Keratinocyte (primary cell): ENCODE measurements at places on chromosomes 12 and 14. TPM values are rescaled to one million over a fixed set of nuclear protein-coding genes. Genes with fewer than 3 reads are reported as not detected.

DNA sequence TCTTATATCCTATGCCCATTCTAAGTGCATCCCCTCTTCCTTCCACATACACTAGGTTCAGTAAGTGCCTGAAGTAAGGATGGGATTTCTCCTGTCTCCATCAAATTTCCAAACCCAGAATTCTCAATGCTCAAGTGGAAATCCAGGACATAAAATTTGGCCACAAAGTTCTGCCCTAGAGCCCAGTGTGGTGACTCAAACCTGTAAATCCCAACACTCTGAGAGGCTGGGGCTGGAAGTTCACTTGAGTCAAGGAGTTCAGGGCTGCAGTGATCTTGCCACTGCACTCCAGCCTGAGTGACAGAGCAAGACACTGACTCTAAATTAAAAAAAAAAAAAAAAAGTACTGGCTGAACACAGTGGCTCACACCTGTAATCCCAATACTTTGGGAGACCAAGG, 4.5 kb upstream of the ARF3 start:
- no peak for DNase-seq

DNA sequence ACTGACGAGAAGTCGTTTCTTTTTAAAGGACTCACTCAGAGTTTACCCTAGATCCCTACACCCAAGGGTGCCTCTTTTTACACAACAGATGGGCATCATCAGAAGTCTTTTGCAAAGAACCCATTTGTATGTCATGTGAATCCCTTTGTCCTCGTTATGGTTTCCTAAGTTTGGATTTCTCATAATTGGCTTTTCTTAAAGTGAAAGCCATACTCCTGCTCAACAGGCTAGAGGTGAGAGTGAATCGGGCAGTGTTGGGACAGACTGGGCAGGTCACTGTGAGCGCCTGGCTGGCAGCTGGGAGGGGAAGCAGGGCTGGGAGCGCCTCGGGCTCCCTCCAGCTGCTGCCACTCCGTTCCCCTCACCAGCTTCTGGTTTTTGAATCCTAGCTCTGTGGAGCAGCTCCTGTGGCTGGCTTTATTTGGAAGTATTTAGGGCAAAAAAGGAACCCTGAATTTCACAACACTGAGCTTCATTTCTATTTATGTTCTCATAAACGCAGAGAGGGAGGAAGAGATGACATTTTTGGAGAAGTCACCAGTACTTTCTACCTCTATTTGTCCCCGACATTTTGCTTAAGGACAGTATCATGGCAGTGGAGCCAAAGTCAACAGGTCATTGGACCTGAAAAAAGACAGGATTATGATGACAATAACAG, 63.8 kb upstream of the ACTN1 start:
- DNase-seq: no peak

GRCh38 chr12:18462442-18462841, 201.1 kb downstream of the PIK3C2G start:
- no peak for DNase-seq

- no peak for DNase-seq
Observed at GRCh38 chr12:28993720-28994119, 155.4 kb upstream of the FAR2 start.

DNA sequence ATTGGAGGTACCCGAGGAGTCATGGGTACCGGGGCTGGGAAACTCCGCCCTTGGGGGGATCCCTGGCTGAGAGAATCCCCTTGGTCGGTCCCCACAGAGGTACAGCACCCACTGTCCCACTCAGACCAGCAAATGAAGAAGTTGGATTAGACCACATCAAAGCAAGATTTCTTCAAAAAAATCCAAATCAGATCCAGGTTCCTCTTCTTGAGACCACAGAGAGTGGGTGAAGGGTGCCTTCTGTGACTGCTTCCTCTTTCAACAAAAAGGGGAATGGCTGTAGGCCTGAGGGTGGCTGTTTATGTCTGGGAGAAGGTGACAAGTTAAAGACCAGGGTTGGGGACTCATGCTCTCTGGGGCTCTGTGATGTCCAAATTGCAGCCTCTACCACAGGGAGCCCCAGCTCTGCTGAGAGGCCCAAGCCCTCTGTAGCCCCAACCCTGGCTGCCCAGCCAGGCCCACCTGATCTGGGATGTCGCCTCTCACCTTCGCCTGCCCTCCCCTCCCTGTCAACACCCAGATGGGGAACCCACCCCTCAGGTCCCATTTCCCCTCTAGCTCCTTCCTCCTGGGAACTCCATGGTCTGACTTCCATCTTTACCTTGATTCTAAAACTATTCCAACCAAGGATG, 50.9 kb downstream of the ZFP36L1 start:
- no peak for DNase-seq

DNA sequence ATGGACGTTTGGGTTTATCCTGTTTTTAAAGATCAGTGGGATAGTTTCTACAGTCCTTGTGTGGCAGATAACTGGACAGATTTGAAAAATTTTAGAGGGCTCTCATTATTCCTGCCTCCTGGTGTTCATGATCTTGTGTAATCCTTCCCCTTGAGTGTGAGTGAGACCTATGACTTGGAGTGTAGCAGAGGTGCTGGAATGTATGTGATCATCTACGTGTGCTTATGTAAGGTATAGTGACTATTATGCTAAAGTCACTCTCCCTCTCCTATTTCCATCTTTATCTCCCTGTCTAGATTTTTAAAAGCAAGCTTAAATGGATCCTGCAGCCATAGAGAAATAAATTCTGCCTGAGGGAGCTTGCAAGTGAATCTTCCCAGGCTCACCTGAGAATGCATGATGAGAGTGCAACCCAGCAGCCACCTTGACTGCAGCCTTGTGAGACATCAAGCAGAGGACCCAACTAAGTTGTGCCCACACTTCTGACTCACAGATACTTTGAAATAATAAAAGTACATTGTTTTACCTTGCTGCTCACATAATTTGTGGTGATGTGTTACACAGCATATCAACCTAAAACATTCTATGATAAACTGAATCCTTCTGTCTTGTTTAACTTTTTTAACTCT, 3.2 kb upstream of the OLR1 start:
- peak; percentile 17 for DNase-seq

DNA sequence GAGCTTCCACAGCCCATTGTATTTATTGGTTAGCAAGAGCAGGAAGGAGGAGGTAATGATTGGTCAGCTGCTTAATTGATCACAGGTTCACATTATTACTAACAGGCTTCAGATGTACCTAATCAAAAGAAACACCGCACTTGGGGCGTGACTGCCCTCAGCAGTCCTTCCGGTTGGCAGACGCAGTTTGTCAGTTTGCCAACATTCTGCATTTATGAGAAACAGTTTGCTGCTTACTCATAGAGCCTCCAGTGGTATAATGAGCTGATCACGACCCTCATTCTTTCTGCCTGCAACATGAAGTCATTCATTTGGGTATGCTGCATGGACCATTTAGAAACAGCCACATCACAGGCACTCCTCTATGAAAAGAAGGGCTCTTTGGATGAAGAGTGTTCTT, 42.5 kb upstream of the PPM1H start:
- no peak for DNase-seq

The PIANP gene
- polyA plus RNA-seq: not detected in 3 replicates

The ENDOU gene
- 0.28 to 0.35 TPM (median 0.33 TPM) in 3 replicates for polyA plus RNA-seq

The VRTN gene
- not detected in 3 replicates for polyA plus RNA-seq

The A2M gene
- 0.20 to 0.49 TPM (median 0.32 TPM) in 3 replicates for polyA plus RNA-seq

DNA sequence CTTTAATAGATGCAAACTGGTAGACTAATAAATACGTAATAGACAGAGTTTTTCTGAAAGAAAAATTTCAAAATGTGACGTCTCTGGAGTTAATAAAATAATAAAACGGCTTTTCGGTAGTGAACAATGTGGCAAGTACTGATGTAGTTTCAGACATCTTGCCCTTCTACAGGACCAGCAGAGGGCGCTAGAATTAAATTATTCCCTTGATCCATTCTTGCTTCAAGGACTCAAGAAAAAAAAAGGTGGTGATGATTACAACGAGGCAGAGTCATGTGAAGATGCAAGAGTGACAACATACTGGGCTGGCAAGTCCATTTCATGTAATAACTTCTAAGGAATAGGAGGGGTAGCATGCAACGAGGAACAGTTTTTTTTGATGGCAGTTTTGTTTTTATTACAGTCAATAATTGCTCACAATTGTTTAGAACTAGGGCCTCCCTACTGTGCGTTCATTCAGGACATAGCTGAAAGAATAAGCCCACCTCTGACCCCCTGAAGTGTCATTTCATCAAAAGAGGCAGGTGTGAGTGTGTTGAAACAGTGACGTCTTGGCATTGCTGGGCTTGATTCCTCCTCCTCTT, 101.0 kb upstream of the GZMB start:
- DNase-seq: peak; percentile 35

The TBX5 gene
- not detected in 3 replicates for polyA plus RNA-seq

DNA sequence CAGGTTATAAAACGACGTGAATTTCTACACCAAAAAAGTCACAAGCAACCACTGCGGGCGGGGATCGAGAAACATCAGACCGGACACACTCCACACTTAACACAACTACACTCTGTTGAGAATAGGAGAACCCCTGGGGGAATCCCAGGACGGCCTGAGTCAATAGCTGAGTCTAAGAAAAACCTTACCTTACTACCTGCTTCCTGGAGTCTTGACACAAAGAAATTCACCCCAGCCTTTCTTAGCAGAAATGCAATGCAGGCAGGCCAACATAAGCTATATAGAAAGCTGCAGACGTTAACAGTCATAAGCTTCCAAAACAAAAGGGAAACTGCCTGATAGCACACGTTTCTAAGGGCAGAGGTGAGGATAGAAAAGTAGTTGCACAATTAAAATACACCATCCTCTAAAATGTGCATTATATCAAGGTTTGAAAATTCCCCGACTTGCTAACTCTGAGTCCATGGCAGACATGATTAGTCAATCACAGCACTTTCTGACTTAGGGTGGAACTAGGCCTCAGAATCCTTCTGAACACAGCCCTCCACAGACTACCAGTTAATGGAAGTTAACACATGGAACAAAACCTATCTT, 68.0 kb downstream of the CCDC88C start:
- DNase-seq: no peak

The RND1 gene
- polyA plus RNA-seq: 0.05 to 0.30 TPM (median 0.16 TPM) in 3 replicates

DNA sequence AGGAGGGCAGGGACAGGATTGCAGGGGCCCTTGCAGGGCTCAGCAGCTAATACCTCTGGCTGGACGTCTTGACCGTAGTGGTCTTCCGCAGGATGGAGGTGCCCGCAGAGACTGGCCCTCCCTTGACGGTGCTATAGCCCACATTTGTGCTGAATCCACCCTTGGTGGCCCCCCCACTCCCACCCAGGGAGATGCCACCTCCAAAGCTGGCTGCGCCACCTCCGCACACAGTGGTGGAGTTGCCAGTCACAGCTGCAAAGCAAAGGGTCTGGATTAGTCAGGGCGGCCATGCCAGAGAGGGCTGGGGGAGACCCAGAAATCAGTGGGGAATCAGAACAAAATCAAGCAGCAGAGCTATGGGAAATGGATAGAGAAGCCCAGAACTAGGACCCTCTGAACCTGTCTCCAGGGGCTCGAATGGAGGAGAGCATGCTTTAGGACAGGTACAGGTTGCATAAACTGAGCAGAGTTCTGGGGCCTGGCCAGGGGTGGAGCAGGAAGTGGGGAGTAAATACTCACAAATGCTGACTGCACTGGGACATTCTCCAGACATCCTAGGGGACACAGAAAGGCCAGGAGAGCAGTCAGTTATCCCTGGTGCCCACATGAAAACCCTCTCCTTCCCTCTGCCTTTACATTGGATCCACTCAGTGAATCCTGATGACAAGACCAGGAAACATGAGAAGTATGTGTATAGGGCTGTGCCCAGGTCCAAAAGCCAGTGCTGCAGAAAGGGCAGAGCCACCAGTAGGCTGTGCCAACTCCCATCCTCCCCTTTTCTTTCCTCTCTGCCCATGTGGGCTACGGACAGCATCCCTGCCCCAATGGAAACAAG, 8.1 kb upstream of the KRT4 start:
- no peak for DNase-seq

DNA sequence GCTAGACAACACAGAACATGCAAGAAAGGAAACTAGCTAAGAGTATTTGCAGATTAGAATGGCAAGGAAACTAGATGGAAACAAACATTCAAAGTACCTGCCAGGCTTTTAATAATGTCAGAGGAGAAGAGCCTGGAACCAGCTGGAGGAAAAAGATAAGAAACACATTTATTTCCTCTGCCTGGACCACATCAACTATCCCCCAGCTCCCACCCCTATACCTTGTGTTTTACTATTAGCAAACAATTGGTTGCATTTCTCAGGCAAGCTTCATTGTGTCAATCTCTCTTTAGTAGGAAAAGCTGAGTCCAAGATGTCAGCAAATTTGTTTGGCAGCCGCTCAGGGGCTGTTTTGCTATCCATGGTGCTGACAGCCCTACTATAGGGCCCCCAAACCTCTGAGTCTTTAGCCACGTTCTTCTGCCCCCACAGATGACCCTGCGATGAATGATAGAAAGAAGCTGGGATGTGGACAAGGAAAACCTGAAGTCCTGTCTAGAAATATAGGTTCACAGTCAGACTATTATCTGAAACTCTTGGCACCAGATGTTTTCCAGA, 11.6 kb upstream of the SYNDIG1L start:
- no peak for DNase-seq

The MYF6 gene
- not detected in 3 replicates for polyA plus RNA-seq

GRCh38 chr12:89179245-89179644, 173.1 kb downstream of the DUSP6 start:
- no peak for DNase-seq

DNA sequence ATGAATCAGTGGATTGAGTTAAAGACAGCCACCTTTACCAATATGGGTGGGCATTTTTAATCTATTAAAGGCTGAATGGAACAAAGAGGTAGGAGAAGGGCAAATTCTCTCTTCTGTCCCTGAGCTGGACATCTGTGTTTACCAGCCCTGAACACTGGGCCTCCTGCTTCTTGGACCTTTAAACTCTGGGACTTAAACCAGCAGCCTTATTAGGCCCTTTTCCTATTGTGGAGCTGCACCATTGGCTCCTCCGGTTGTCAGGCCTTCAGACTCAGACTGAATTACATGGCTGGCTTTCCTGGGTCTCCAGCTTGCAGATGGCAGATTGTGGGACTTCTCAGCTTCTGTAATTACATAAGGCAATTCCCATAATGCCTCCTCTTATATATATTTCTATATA, 6.4 kb downstream of the SERPINA6 start:
- no peak for DNase-seq

GRCh38 chr12:52307836-52308805, 13.1 kb downstream of the KRT83 start:
- DNase-seq: no peak

- no peak for DNase-seq
Observed at GRCh38 chr14:105532735-105533141, 6.4 kb downstream of the TMEM121 start.

DNA sequence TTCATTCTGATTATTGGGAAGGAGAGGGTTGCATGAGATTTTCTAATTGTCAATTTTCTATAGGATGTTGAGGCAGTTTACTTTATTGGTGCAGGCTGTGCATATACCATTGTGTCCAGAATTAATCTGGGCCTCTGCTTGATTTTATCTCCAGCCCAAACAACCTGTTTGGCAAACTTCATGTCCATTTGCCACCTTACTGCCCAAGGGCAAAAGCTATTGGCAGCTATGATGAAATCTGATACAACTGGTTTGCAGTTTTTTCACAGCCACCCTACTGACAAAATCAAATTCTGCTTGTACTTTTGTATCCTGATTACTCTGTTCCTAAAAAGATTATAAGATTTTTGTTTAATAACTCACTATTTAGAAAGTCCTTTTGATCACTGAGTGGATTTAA, 789.2 kb upstream of the FBXO33 start:
- no peak for DNase-seq

The RPL10L gene
- polyA plus RNA-seq: not detected in 3 replicates

- DNase-seq: peak; percentile 73
Observed at GRCh38 chr12:43148691-43149090, 403.3 kb downstream of the ADAMTS20 start.
